ENCODE measurements at places on chromosomes 3 and 15.

GRCh38 chr3:38397320-38397719 lies 50.7 kb downstream of the XYLB start:
- no peak for DNase-seq

GRCh38 chr3:18556503-18557135 lies 131.5 kb upstream of the SATB1 start:
- no peak for DNase-seq

GRCh38 chr3:9826815-9827573 lies 16.8 kb downstream of the RPUSD3 start:
- no peak for DNase-seq

- DNase-seq: no peak
Measured at GRCh38 chr3:18998069-18998468, 150.2 kb upstream of the KCNH8 start.

GRCh38 chr15:56886932-56887781 lies 31.3 kb upstream of the TCF12 start:
- peak; percentile 95 for DNase-seq

DNA sequence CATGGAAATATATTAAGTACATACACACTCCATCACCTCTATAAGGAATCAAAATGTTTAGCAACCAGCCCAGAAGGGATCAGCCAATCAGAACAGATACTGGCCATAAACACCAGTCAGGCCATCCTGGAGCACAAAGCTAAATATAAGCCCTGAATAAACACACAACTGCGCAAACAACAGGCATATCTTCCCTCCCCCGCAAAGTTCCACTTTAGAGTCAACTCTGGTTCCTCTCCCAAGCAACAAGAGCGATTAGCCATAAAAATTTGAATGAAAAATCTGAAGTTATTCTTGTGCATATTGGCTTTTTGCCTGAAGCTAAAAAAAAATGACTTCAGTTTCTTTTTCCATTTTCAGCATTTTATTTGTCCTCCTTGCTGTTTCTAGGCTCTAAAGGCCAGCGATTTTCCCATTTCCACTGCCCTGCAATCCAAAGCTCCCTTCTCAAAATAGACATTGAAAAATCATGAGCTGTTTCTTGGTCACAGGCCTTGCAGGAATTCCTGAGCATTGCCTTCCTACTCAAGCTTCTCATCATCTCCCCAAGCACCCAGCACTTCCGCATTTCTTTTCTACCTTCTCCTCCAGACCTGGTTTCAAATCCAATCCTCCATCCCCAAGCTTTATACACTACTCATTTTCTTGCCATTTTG lies 247.9 kb downstream of the ZMAT3 start:
- DNase-seq: peak; percentile 1

GRCh38 chr15:70158309-70159000 lies 60.7 kb upstream of the TLE3 start:
- DNase-seq: no peak

DNA sequence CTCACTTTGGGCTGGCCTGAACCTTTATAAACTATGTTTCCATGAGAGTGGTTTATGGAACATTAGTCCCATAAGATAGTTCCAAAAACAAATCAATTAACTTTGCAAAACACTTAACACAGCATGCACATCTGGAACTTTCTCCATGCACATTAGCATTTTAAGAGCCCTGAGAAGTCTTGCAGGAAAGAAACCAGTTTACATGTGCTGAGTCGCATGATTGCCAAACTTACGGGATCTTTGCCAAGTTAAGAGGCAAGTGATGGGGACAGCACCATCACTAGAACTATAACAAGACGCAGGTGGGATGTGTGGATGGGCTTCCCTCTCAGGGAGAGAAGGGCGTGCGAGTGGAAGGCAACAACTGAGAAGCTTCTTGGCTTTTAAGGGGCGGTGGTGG lies 20.7 kb downstream of the ADAMTS9 start:
- no peak for DNase-seq

GRCh38 chr3:189593581-189593980 lies 37.6 kb upstream of the TP63 start:
- DNase-seq: no peak

- no peak for DNase-seq
Measured at GRCh38 chr3:149801639-149802038, 9.3 kb upstream of the ANKUB1 start.

DNA sequence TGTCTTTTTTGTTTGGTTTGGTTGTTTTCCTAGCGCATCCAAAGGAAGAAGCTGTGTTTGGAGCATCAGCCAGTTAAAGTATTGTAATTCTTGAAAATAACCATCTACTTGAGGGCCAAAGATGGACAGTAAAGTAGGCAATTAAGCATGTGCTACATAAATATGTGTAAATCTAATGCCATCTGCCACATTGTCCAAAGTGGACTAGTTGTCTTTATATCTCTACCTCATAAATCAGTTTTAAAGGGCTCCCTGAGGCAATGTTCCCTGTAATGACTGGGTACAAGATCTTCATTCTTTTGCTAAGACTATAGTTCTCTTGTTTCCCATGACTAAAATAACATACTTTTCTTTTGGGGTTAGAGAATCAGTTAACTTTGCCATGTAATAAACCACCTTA lies 460.0 kb upstream of the RARB start:
- no peak for DNase-seq

DNA sequence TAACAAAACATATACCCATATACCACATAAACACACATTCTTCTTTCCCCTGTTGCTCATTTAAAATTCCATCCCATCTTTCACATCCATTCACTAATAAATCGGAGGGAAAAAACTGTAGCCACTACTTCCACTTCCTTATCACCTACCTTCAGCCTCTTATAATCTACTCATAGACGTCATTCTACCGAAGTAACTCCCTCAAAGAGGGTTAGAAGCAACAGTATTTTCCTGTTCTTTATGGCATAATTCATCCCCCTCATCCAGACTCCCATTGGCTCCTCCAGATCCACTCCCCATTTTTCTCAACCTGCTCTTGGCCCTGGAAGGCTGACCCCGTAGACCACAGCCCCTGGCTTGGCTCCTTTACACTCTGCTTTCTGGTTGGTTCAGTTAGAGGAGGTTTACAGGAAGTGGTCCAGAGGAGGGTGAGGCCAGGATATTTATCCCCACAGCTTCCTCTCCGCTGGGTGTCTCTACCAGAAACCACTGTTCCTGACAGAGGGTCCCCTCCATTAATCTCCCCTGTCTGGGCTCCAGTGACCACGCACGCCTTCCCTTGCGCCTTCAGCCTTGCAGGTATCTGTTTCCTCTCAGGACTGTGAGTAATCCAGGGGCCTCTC lies 46.3 kb downstream of the FMN1 start:
- DNase-seq: no peak

GRCh38 chr3:182925944-182926337 lies 54.4 kb downstream of the DCUN1D1 start:
- no peak for DNase-seq

DNA sequence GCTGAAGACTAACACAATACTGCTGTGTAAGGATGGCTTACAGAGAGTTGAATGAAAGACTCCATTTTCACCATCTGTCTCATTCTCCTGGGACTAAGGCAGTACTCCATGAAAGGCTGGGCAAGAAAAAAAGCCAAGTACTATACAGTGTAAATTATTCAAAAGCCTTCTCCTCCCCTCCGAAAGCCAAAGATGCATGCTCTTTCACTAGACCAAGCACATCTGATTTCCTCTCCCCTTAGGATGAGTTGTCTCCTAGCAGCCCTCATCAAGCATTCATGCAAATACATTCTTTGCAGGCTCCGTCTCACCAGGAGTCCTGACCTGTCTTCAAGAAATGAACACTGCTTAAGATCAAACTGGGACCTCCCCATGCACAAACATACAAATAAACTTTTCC lies 133.5 kb upstream of the THBS1 start:
- no peak for DNase-seq
